ENCODE measurements at places on chromosomes 6 and 20. TPM values are rescaled to one million over a fixed set of nuclear protein-coding genes. Genes with fewer than 3 reads are reported as not detected.

OR2H2 gene
- not detected for total RNA-seq

GPRC6A gene
- not detected for total RNA-seq

MACROD2 gene
- not detected for total RNA-seq

GRCh38 chr6:107750176-107750797 is 73.8 kb downstream of the SCML4 start:
- no peak for DNase-seq

DNA sequence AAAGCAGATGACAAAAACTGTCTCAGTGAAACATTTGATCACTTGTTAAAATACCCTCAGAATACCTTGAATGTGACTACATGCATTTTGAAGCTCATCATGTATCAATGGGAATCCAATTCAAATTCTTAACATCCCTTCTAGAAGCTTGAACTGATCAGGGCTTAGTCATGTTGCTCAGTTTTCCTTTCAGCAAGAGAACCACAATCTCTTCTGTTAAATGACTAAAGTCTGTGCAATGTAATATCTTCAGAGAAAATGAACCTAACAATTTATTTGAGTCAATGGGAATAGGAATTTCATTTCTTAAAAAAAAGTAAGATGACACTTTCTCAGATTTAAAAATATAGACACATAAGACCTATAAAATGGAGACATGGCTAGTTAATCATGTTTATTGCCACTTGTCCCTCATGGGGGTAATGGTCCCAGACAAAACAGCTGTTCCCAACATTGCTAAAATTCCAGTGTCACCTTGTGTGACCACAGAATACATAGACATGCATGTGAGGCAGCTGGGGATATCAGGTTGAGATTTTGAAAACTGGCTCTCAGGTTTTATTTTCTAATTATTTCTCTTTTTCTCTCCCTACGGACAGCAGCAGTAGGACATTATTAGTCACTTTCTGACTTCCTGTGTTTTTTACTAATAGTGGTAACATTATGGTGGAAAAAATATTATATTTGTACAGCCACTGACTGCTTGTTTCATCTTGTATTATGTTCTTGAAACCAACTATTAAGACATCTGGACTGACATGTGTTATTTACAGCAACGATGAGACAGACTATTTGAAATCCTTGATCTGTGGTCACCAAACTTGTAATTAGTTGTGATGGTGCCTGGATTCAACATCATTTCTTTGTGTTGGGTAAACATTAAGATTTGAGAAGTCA is 192.5 kb downstream of the COL9A1 start:
- no peak for DNase-seq

GRCh38 chr6:66429210-66429609 is 722.2 kb upstream of the EYS start:
- no peak for DNase-seq

DNA sequence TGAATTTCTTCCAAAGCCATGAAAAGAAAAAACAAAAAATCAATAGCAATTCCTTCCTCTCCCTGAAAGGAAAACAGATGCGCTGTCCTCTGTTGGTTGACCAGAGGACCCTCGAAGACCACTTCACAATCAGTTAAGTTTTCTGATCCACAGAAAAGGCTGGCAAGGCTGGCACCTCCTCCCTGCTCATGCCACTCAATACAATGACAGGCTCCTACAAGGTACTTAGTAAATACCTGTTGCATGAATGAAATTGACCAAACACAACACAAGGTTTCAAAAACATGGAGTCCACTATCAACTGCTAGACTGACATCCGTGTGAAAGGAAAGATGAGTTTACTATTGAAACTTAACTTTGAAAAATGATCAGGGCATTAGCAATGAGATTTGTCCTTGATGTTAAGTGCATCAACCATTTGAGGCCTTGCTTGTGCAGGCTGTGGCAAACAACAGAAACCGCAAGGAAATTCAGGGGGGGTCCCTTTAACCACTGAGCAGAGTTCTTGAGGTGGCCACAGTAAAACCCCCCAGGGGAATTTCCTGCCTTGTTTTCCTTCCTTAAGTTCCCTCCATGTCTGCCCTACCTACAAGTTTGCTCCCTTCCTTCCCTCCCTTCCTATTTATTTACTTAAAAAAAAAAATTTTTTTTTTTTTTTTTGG is 27.9 kb upstream of the RTF2 start:
- DNase-seq, result peak; percentile 66

DNA sequence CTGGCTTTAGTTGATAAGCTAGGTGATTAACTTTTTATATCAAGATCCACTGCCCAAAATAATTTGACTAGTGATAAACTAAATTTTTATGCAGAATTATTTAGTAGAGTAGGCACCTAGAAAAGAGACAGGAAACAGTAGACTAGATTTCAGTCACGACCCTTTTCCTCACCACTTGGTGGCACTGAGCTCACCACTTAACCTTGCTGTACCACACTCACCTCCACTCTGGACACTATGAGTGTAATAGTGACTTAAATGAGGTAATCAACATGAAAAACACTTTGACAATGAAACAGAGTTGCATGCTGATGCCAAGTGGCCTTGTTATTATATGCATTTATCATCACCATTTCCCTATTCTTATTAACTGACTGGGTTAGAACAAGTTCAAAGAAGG is 730.4 kb downstream of the KIF16B start:
- no peak for DNase-seq

DNA sequence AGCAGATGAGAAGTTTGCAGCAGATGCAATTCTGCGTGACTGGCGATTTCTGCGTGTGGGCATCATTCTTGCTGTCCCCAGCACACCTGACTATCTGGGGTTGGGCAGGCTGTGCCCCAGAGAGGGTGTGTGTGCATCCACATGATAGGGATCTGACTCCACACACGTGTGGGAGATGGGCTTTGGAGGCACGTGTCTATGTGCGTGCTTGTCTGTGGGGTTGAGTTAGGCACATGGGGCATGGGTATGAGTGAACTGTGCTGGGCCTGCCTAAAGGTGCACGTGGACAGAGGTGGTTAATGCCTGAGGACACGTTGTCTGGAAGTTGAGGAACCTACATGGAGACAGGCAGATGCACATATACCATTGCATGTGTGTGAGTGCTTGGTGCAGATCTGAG is 50.3 kb downstream of the CD40 start:
- no peak for DNase-seq
